Spleen (tissue), 13 donors: ENCODE measurements at places on chromosomes 6 and 20. TPM values are rescaled to one million over a fixed set of nuclear protein-coding genes. Genes with fewer than 3 reads are reported as not detected.

The TRIM31 gene
- polyA plus RNA-seq = 0.14 TPM

The OSER1 gene
- polyA plus RNA-seq = 36.9 TPM

The MEP1A gene
- polyA plus RNA-seq = 0.22 TPM

The MMUT gene
- 7.4 TPM for polyA plus RNA-seq

The BPIFB2 gene
- not detected for polyA plus RNA-seq

The TBC1D20 gene
- 9.2 TPM for polyA plus RNA-seq

The MYT1 gene
- 0.24 TPM for polyA plus RNA-seq

The LHFPL5 gene
- polyA plus RNA-seq = not detected

The LAMA2 gene
- 0.83 TPM for polyA plus RNA-seq

The ZNF292 gene
- 5.2 TPM for polyA plus RNA-seq

The ARMC2 gene
- 2.1 TPM for polyA plus RNA-seq

The BPI gene
- polyA plus RNA-seq = 1.1 TPM

The NOX3 gene
- 0.03 TPM for polyA plus RNA-seq

The CLVS2 gene
- not detected for polyA plus RNA-seq

The MRS2 gene
- 12.0 TPM for polyA plus RNA-seq

The PRL gene
- 0.09 TPM for polyA plus RNA-seq

The CCN5 gene
- polyA plus RNA-seq = 1.3 TPM

The DDRGK1 gene
- polyA plus RNA-seq = 25.6 TPM

The MUC21 gene
- 0.05 TPM for polyA plus RNA-seq

The SSR1 gene
- polyA plus RNA-seq = 20.9 TPM

The STMN3 gene
- polyA plus RNA-seq = 21.2 TPM

The SULF2 gene
- 24.6 TPM for polyA plus RNA-seq

The ANGPT4 gene
- polyA plus RNA-seq = not detected
